ENCODE measurements at places on chromosomes 1 and 21. TPM values are rescaled to one million over a fixed set of nuclear protein-coding genes. Genes with fewer than 3 reads are reported as not detected.

GRCh38 chr1:225318706-225319575 is 108.9 kb downstream of the LBR start:
- DNase-seq, result no peak
- no peak overlapping the region for H3K4me3 ChIP-seq
- no peaks in the 10 kb centered on the region for H3K27me3 ChIP-seq
- H3K4me1 ChIP-seq, result no peaks in the 10 kb centered on the region

- H3K4me1 ChIP-seq, result no peaks in the 10 kb centered on the region
- H3K27ac ChIP-seq, result no peak overlapping the region
- no peak for DNase-seq
These were observed 39.4 kb downstream of the NDUFS5 start for GRCh38 chr1:39065542-39065941.

GRCh38 chr1:83961571-83962295 is 37.2 kb downstream of the TTLL7 start:
- H3K4me3 ChIP-seq, result no peak overlapping the region
- H3K27me3 ChIP-seq, result no peaks in the 10 kb centered on the region
- peak overlapping the region; percentile 4 for H3K27ac ChIP-seq
- DNase-seq, result no peak

- no peak overlapping the region for H3K4me3 ChIP-seq
- H3K27me3 ChIP-seq, result no peaks in the 10 kb centered on the region
- no peak overlapping the region for H3K27ac ChIP-seq
These were observed 21.1 kb downstream of the CDC42BPA start for GRCh38 chr1:227297073-227297793.

- no peak overlapping the region for H3K4me3 ChIP-seq
- peak; percentile 42 for DNase-seq
- no peaks in the 10 kb centered on the region for H3K4me1 ChIP-seq
- H3K27me3 ChIP-seq, result no peaks in the 10 kb centered on the region
These were observed 1.6 kb upstream of the OR2B11 start for GRCh38 chr1:247459507-247459906.

- DNase-seq, result no peak
- H3K4me1 ChIP-seq, result peaks cover 12% of the 10 kb centered on the region
- H3K4me3 ChIP-seq, result no peak overlapping the region
- H3K36me3 ChIP-seq, result no peaks in the 10 kb centered on the region
- no peaks in the 10 kb centered on the region for H3K27me3 ChIP-seq
These were observed 317.2 kb upstream of the NFIA start for GRCh38 chr1:60765204-60765603.

DNA sequence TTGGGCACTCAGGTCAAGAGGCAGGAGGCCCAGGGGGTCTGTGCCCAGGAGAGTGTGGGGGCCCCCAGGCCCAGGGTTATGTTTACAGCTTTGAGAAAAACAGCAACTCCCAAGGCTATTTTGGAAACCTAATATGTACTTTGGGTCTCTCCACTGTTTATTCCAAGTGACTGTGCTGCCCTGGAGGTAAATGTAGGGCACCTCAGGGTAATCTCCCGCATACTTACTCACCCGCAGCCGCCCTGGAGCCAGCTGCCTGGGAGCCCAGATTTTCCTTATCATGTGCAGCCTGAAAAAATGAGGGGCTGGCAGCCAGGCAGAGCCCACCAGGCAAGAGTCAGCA is 20.0 kb downstream of the IFFO2 start:
- H3K27ac ChIP-seq, result no peak overlapping the region
- no peaks in the 10 kb centered on the region for H3K27me3 ChIP-seq
- peaks cover 29% of the 10 kb centered on the region for H3K4me1 ChIP-seq
- no peak overlapping the region for H3K4me3 ChIP-seq

- H3K4me3 ChIP-seq, result no peak overlapping the region
- no peak for DNase-seq
- H3K27ac ChIP-seq, result no peak overlapping the region
- H3K4me1 ChIP-seq, result no peaks in the 10 kb centered on the region
- H3K27me3 ChIP-seq, result no peaks in the 10 kb centered on the region
- H3K36me3 ChIP-seq, result no peaks in the 10 kb centered on the region
These were observed 48.2 kb downstream of the SYT2 start for GRCh38 chr1:202662081-202662480.

- H3K4me1 ChIP-seq, result no peaks in the 10 kb centered on the region
- no peak for DNase-seq
- H3K4me3 ChIP-seq, result no peak overlapping the region
- no peaks in the 10 kb centered on the region for H3K27me3 ChIP-seq
- no peak overlapping the region for H3K27ac ChIP-seq
These were observed 9.6 kb downstream of the TMEM9 start for GRCh38 chr1:201144701-201145100.

GRCh38 chr1:23561076-23561812 is 1.9 kb upstream of the ID3 start:
- H3K36me3 ChIP-seq, result peaks cover 26% of the 10 kb centered on the region
- H3K4me3 ChIP-seq, result peak overlapping the region; percentile 81
- no peak for DNase-seq
- peaks cover 46% of the 10 kb centered on the region for H3K4me1 ChIP-seq

GRCh38 chr1:24136956-24137539 is 5.9 kb downstream of the IL22RA1 start:
- no peak for DNase-seq
- no peak overlapping the region for H3K27ac ChIP-seq
- H3K27me3 ChIP-seq, result no peaks in the 10 kb centered on the region

DNA sequence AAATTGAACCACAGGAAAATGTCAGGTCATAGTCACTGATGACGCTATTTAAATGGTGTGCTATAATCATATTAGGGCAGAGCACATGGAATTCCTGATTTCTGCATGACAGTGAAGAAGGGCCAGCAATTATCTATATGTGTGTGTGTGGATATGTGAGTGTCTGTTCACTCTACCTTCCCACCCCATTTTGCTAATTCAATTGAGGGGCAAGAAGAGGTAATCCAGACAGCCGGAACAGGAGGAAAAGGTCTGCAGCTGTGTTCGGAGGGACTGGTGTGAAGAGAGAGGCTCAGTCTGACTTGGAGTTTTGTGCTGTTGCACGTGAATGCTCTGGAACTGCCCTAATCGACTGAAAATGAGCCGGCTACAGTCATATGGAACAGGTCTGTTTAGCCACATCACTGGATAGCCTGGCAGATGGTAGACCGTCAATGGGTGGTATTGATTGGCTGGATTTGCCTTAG is 5.1 kb upstream of the ELAVL4 start:
- DNase-seq, result peak; percentile 66
- no peaks in the 10 kb centered on the region for H3K27me3 ChIP-seq
- H3K4me3 ChIP-seq, result no peak overlapping the region
- no peaks in the 10 kb centered on the region for H3K36me3 ChIP-seq
- H3K27ac ChIP-seq, result no peak overlapping the region
- no peaks in the 10 kb centered on the region for H3K4me1 ChIP-seq

The RGS16 gene
- 1.9 TPM for total RNA-seq

The KCNJ15 gene
- 1.2 TPM for total RNA-seq

DNA sequence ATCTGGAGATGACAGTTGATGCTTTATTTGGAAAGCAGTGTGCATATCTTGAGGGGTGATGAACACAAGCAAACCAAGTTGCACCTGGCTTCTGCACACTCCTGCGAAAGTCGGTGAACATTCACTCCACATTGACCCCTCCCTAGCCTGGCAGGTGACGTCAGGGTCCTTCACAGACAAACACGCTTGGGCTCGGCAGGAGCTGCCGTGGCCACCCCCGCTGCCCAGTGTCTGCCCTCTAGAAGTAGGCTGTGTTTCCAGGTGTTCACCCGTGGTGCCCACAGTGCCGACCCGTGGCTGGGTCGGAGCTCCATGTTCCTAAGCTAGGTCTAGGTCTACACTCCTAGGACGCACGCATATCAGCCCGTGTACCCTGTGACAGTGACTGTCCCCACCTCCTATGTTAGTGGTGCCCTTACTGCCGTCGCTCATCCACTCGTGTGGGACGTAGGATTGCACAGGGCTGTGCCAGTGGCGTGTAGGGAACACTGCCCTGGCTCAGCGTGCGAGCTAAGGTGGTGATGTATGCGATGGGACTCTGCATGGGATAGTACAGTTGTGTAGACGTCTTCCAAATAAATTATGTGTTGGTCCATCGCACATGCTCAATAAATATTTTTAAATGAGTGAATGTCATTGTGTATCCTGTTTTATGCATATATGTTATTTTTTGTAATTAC is 29.0 kb downstream of the PRMT2 start:
- no peaks in the 10 kb centered on the region for H3K27me3 ChIP-seq
- no peak overlapping the region for H3K4me3 ChIP-seq
- no peak for DNase-seq
- no peak overlapping the region for H3K27ac ChIP-seq

DNA sequence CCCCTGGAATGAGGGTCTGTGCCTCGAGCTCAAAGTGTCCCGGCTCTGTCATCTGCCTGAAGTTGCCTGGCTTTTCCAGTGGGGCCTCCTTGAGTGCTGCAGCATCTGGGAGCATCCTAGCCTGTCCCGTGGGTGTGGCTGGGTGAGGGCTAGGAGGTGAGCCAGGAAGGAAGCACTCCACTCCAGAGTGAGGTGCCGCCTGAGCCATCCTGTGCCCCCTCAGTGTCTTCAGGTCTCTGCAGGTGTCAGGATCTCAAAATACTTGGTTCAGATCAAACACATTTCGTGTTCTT is 11.5 kb downstream of the IBA57 start:
- no peaks in the 10 kb centered on the region for H3K27me3 ChIP-seq
- H3K27ac ChIP-seq, result no peak overlapping the region
- DNase-seq, result no peak
- H3K4me3 ChIP-seq, result no peak overlapping the region

The C1orf87 gene
- not detected for total RNA-seq

The KRTAP21-2 gene
- total RNA-seq, result not detected

The RXFP4 gene
- total RNA-seq, result not detected

The CYP4A22 gene
- not detected for total RNA-seq

DNA sequence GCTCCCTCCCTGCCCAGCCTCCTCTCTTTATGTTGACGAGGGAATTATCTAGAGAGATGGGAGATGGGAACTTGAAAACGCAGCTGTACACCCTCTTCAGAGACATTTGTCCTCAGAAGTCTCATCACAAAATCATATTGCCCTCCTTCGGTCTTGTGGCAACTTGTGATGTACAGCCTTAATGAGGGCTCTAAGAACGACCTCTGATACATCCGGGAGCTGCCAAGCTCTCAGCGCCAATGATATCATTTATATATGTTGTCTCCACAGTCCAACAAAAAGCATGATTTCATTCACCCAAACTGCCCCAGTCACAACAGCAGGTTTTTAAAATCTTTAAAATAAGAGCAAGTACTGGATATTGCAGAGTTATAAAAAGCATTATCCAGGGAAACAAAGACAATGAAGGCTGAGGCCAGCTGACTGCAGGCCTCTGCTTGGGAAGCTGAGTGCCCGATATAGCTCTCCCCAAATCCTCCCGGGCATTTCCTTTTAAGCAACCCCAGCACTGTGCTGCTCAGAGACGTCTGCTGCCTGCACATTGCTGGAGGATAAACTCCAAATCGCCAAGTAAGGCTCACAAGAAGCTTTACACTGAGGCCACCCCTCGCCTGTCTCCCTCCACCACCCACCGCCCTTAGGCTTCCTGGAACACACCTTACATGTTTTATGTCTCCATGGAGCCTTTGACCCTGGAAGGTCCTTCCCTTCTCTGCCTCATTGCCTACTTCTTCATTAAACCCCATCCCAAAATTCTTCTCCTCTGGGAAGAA is 236.1 kb downstream of the C1orf94 start:
- peaks cover 14% of the 10 kb centered on the region for H3K27me3 ChIP-seq
- H3K27ac ChIP-seq, result no peak overlapping the region
- H3K4me1 ChIP-seq, result no peaks in the 10 kb centered on the region
- peak; percentile 87 for DNase-seq
- H3K4me3 ChIP-seq, result no peak overlapping the region

DNA sequence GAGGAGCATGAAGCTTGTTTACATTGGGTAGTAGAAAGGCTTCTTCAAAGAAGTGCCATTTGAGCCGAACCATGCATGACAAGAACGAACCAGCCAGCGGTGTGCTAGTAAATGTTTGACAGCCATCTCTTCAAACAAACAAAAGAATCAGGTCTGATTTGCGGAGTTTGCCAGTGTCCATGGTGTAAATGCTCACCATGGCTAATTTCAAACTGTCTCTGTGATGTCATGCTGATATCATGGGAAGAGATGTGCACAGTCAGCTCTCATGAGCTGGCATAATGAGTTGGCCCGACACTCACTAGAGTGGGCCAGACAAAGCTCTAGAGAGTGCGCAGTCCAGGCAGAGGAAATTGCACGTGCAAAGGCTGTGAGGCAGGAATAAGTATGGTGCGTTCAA is 101.1 kb downstream of the KAZN start:
- no peaks in the 10 kb centered on the region for H3K27me3 ChIP-seq
- no peaks in the 10 kb centered on the region for H3K36me3 ChIP-seq
- no peak for DNase-seq
- H3K27ac ChIP-seq, result no peak overlapping the region

The COX20 gene
- total RNA-seq, result 86.5 TPM

The AMY1A gene
- total RNA-seq, result not detected

- H3K36me3 ChIP-seq, result no peaks in the 10 kb centered on the region
- H3K27me3 ChIP-seq, result no peaks in the 10 kb centered on the region
- peaks cover 39% of the 10 kb centered on the region for H3K4me1 ChIP-seq
- no peak for DNase-seq
- H3K4me3 ChIP-seq, result no peak overlapping the region
These were observed 17.8 kb downstream of the SCAF4 start for GRCh38 chr21:31713973-31714740.

DNA sequence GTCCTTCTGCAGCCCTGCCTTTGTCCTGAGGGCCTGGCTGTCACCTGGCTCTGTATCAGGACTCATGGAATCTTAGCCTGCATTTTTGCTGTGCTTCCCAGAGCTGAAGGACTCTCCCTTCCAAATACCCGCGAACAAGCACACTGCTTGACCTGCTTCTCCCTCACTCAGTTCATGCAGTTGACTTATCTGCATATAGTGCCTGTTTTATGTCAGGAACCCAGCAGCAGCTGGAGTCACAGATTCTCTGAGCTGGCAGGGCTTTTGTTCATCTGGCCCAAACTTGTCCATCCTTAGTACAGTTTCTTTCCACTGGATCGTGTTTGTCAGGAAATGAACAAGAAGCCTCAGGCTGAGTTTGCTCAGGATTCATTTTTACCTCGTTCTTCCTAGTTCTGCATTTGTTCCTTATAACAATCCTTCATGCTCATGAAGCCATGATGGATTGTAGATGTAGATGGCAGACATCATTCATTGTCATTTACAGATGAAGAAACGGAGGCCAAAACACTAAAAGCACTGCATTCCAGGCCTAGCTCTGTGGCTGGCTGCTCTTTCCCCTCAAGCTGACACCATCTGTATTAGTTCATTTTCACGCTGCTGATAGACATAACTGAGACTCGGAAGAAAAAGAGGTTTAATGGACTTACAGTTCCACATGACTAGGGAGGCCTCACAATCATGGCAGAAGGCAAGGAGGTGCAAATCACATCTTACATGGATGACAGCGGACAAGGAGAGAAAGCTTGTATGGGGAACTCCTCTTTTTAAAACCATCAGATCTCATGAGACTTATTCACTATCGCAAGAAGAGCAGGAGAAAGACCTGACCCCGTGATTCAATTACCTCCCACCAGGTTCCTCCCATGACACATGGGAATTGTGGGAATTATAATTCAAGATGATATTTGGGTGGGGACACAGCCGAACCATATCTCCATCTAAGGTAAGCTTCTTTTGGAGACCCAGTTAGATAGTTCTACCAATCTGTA is 150.9 kb downstream of the HIVEP3 start:
- no peak overlapping the region for H3K4me3 ChIP-seq
- no peaks in the 10 kb centered on the region for H3K27me3 ChIP-seq
- no peak for DNase-seq
- no peaks in the 10 kb centered on the region for H3K36me3 ChIP-seq

All from esophagus muscularis mucosa (tissue), 4 donors.